ENCODE measurements at places on chromosomes 4 and X. TPM values are rescaled to one million over a fixed set of nuclear protein-coding genes. Genes with fewer than 3 reads are reported as not detected.

ADH7 gene
- total RNA-seq: not detected

DNA sequence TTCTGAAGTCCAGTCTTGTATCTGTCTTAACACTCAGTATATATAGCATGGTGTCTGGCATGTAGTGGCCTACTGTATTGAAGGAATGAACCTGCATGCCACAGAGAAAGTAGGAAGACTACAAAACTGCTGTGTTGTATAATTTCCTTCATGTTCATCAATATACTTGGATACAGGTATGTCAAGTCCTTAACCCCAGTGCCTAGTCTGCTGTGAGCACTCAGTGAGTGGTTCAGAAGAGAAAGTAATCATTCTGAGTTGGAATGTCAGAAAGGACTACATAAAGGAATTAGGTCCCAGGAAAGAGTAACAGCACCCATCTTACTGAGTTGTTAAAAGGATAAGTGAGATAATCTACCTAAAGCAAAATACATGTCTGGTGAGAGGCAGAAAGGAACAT, 32.0 kb downstream of the ABCE1 start:
- DNase-seq: no peak
- peaks cover 78% of the 10 kb centered on the region for H3K4me1 ChIP-seq
- peak overlapping the region; percentile 11 for H3K4me3 ChIP-seq

GRCh38 chr4:15920723-15921591, 17.6 kb downstream of the FGFBP1 start:
- H3K27ac ChIP-seq: no peak overlapping the region
- H3K4me1 ChIP-seq: no peaks in the 10 kb centered on the region
- H3K27me3 ChIP-seq: peaks cover 35% of the 10 kb centered on the region
- H3K4me3 ChIP-seq: no peak overlapping the region

GRCh38 chr4:110294165-110294564, 95.8 kb upstream of the ELOVL6 start:
- H3K4me3 ChIP-seq: no peak overlapping the region
- peaks cover 12% of the 10 kb centered on the region for H3K4me1 ChIP-seq
- H3K36me3 ChIP-seq: no peaks in the 10 kb centered on the region
- peaks cover 39% of the 10 kb centered on the region for H3K27me3 ChIP-seq

DNA sequence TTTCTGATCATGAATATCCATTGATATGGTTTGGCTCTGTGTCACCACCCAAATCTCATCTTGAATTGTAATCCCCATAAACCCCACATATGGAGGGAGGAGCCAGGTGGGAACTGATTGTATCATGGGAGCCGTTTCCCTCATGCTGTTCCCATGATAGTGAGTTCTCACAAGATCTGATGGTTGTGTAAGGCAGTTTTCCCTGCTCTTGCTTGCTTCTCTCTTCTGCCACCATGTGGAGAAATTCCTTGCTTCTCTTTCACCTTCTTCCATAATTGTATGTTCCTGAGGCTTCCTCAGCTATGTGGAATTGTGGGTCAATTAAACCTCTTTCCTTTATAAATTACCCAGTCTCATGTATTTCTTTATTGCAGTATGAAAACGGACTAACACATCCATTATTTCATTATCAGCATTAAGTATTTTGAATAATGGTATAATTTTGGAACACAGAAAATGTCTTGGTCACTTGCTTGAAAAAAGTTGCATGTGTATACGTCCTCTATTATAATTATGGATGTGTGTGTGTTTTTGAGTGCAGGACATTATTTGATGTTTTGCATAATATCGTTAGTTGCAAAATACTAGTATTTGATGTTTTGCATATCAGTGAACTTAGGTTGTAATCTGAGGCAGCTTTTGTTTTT, 334.6 kb downstream of the PCDH10 start:
- no peaks in the 10 kb centered on the region for H3K36me3 ChIP-seq
- no peak overlapping the region for H3K27ac ChIP-seq
- no peak overlapping the region for H3K4me3 ChIP-seq
